A549 treated with Hydrocortisone at 1 μM for 4 hours (cell line): ENCODE measurements at places on chromosomes 6 and 20. TPM values are rescaled to one million over a fixed set of nuclear protein-coding genes. Genes with fewer than 3 reads are reported as not detected.

The SLC44A4 gene
- 0.03 to 0.14 TPM (median 0.06 TPM) in 4 of 5 replicates, not detected in the other for total RNA-seq

The STX16 gene
- 26.6 to 37.0 TPM (median 30.5 TPM) in 5 replicates for total RNA-seq

The PTPRT gene
- total RNA-seq: not detected in 5 replicates

The XKR7 gene
- 0.01 to 0.02 TPM in 2 of 5 replicates, not detected in the others for total RNA-seq

The HFE gene
- total RNA-seq: 8.0 to 14.6 TPM (median 12.4 TPM) in 5 replicates

The CNKSR3 gene
- total RNA-seq: 7.2 to 10.7 TPM (median 7.9 TPM) in 5 replicates

The ANGPT4 gene
- total RNA-seq: 0.02 to 0.05 TPM (median 0.03 TPM) in 5 replicates

The OR10C1 gene
- not detected in 5 replicates for total RNA-seq

The SLC4A11 gene
- total RNA-seq: 9.2 to 15.1 TPM (median 13.6 TPM) in 5 replicates

The DSE gene
- 11.3 to 16.4 TPM (median 13.4 TPM) in 5 replicates for total RNA-seq

The MEP1A gene
- 0.05 TPM in 1 of 5 replicates, not detected in the others for total RNA-seq

The CEP85L gene
- 1.1 to 1.8 TPM (median 1.4 TPM) in 5 replicates for total RNA-seq

The TPD52L1 gene
- total RNA-seq: 42.3 to 54.2 TPM (median 47.8 TPM) in 5 replicates

The PAX1 gene
- not detected in 5 replicates for total RNA-seq

The SRSF12 gene
- 1.3 to 2.2 TPM (median 1.7 TPM) in 5 replicates for total RNA-seq

The IL20RA gene
- total RNA-seq: 0.02 to 0.15 TPM (median 0.05 TPM) in 3 of 5 replicates, not detected in the others

The EFHC1 gene
- 10.3 to 12.7 TPM (median 11.3 TPM) in 5 replicates for total RNA-seq

The IL17F gene
- total RNA-seq: not detected in 5 replicates

The TBC1D32 gene
- 0.95 to 1.3 TPM (median 1.1 TPM) in 5 replicates for total RNA-seq

The SLC22A2 gene
- total RNA-seq: 0.05 to 0.18 TPM (median 0.05 TPM) in 3 of 5 replicates, not detected in the others

The DUSP15 gene
- total RNA-seq: 0.39 to 1.0 TPM (median 0.83 TPM) in 5 replicates

The NCOA5 gene
- total RNA-seq: 19.8 to 24.0 TPM (median 21.2 TPM) in 5 replicates

The GTSF1L gene
- not detected in 5 replicates for total RNA-seq

The KCNK15 gene
- total RNA-seq: 0.31 to 0.72 TPM (median 0.53 TPM) in 5 replicates

The MAFB gene
- total RNA-seq: 0.13 to 0.44 TPM (median 0.15 TPM) in 5 replicates

The TMEM200A gene
- total RNA-seq: 0.06 to 0.10 TPM (median 0.07 TPM) in 5 replicates

The HSPA12B gene
- 0.43 to 0.70 TPM (median 0.54 TPM) in 5 replicates for total RNA-seq

The COL9A3 gene
- total RNA-seq: 0.33 to 0.70 TPM (median 0.55 TPM) in 5 replicates

The SPTLC3 gene
- 0.01 to 0.12 TPM (median 0.09 TPM) in 3 of 5 replicates, not detected in the others for total RNA-seq

The PPP1R14C gene
- 2.4 to 3.4 TPM (median 2.8 TPM) in 5 replicates for total RNA-seq

The ASIP gene
- not detected in 5 replicates for total RNA-seq
